ENCODE measurements at places on chromosomes 6 and 20.

DNA sequence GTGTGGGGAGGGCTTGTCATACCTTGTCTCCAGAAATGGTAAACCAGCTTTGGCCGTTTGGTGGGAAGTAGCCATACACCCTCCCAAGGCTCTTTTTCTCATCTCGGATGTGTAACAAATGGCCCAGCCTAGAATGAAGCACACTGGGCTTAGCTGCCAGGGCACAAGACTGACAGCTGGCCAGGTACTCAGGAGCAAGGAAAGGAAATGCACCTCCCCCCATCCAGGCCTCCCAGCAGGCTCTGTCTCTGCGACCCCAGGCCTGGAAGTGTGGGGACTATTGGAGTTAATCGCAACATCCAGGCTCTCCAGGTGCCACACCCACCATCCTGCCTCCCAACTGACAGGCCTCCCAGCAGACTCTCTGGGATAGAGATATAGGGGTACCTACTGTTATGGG is 43.0 kb downstream of the MRS2 start:
- DNase-seq = no peak

DNA sequence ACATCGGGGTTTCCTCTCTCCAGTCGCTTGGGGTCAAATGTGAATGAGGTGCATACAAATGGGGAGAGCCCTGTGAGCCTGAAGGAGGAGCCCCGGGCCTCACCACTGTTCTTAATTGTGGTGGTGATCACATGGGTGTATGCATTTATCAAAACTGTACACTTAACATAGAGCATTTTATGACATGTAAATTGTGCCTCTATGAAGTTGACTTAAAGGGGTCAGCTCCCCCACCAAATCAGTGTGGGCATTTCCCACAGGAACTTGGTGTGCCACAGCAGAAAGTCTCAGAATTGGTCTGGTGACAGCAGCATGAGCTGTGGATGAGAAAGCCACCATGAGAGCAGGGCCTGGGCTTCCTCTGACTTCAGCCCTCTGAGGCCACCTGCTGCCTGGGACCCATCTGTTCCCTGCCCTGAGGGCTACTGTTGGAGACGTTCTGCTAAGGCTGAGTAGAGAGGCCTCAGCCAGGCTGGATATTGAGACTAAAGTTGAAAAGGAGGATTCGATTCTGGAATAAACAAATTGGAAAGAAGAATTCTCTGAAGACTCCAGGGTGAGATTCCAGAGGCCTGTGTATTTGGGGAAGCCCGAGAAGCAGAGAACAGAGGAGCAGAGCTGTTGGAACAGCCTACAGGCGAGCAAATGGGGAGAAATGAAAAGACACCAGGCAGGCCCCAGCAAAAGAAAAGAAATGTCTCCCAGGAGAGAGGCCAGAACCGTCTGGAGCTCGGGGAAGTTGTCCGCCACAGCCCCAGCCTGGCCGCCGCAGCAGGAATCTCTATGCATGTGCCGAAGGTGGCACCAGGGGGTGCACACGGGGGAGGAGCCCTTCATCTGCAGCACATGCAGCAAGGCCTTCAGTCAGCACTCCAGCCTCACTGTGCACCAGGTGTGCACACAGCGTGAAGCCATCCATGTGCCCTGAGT is 37.6 kb upstream of the XRN2 start:
- no peak for DNase-seq

DNA sequence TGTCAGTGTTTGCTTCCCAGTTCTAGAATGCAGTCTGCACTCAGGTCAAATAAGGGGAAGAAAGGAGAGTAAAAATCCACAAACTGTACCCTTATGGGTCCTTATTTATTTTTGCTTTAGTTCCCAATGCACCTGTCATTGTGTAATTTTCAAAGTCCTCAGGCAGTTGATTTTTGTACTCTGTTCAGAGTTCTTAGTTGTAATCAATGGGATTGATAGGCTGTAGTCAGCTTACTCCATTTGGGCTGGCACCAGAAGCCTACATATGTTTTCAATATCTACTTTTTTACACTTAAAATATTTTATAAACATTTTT is 18.6 kb downstream of the AIG1 start:
- no peak for DNase-seq

GRCh38 chr6:166448432-166448831 is 65.7 kb upstream of the MPC1 start:
- no peak for DNase-seq

DNA sequence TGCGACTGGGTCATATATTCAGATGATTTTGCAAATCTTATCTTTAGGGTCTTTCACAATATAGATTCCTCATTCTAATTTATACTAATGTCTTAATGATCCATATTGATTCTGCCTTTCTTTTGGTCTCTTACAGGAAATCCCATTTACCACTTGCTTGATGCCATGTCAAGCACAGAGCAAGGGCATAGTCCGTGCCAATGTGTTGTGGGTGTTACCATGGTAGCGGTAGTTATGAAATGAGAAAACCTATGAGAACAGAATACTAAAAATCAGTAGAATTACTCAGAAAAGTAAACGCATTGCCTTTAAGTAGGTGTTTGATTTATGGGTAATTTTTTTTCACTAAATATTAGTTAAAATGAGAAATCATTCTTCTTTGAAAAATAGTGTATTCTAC is 153.9 kb upstream of the RAB32 start:
- no peak for DNase-seq

DNA sequence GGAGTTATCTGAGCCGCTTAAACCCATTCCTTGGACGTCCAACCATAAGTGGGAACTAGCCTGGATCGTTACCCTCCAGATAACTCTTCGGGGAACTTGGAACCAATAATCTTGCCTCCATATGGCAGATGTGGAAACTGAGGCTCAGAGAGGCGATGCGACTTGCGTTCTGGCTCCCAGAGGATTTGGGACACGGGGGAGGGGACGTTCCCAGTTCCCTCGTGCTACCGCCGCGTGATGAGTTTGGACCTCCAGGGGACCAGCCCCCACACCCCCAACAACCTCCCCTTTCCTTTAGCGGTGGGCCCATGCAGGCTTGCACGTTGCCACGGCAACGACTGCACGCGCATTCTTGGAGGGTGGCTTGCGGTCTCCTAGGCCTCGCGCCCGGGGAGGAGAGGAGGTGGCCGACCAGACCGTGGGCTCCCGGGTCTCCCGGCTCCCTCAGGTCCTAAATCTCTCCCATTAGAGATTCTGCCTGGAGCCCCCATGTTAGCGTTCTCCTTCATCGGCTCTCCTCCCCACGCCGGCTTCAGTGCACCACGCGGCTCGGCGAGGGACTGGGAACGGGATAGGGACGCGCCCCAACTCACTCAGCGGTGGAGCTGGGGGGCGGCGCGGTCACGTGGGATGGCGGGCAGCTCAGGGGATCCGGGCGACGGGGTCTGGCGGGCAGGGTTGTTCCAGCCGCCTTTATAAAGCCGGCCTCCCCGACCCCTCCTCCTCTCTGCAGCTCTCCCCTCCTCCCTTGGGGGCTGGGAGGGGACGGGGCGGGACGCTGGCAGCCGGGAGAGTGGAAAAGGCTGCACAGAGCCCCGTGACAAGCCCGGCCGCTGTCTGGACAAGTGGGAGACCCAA is at the start of gene PLTP:
PLTP (minus strand) TSS at position 670 of the 858 bp plus-strand sequence. CDS start 703 bp downstream, outside the sequence.
- no peak for DNase-seq

- no peak for DNase-seq
These were observed 38.0 kb downstream of the CD164 start for GRCh38 chr6:109344226-109344625.

DNA sequence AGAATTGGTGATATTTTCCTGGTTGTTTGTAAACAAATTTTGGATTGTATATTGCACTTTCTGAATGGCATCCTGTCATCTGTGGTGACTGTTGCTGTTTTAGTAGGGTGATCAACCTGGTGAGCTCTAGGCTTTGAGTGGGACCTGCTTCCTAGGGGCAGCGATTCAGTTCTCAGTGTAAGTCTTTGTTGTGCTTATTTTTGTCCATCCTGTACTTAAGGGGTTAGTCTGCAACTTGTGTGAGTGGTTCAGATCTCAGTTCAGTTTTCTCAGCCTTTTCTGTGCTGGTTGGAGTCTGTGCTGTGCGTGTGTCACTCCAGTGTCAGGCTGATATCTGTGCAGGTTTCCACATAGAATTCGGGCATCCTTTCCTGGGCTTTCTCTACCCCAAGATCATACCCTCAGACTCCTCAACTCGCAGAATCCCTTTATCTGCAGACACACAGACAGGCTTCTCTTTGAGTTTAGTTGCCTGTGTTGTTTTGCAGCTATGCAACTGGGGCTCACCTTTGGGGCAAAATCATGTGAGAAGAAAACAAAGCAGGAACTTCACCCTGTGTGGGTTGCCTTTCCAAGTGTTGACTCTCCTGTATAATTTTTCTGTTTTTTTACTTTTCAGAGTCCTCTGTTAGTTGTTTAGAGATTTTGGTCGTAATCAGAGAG is 177.7 kb downstream of the FARS2 start:
- no peak for DNase-seq

DNA sequence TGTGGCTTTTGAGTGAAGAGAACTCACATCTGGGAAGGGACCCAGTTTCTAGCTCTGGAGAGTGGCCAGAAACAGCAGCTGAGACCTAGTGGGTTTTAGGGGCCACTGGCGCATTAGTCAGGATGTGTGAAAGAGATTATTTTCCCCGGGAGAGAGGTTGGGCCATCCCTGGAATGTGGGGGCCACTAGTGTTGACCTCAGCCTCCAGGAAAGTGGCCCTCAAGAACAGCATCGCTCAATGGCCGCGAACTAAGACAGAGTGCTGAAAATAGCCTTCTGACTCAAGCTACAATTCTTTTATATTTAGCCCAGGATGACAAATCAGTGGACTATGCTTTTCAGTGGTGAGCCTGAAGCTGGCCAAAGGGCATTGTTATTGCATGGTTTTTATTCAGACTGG is 210.4 kb upstream of the RNF24 start:
- no peak for DNase-seq

GRCh38 chr6:117617210-117618035 is 15.1 kb upstream of the GOPC start:
- no peak for DNase-seq

DNA sequence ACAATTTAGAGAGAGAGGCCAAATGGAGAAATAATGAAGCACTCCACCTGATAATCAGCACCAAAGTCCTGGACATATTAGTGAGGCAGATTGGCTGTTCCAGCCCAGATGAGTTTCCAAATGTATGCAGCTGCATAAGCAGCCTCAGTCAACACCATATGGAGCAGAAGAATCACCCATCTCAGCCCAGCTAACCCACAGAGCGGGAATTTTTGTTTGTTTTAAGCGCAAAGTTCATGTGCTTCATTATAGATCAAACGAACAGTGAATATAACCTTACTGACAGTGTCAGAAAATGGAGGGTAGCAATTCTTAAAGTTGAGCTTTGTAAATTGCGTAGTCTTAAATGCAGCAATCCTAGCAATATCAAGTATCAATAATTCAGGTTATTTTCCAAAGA is 234.0 kb upstream of the CEP162 start:
- no peak for DNase-seq

DNA sequence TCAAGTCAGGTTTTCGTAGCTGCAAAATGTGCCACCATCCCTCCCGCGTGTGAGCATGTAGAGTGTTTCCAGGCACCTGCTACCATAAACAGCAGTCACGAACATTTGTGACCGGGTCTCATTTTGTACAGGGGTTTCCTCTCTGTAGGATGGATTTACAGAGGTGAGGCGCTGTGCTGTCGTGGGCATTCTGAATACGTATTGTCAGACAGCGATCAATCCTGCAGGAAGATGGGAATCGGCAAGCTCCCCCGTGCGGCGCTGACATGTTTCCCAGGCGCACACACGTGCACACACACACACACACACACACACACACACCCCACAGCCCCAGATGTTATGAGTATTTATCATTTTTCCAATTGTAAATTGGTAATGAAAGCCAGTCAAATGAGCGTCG is 15.8 kb downstream of the ANKRD60 start:
- DNase-seq = no peak

GRCh38 chr6:33428966-33429749 is 9.3 kb downstream of the SYNGAP1 start:
- no peak for DNase-seq

DNA sequence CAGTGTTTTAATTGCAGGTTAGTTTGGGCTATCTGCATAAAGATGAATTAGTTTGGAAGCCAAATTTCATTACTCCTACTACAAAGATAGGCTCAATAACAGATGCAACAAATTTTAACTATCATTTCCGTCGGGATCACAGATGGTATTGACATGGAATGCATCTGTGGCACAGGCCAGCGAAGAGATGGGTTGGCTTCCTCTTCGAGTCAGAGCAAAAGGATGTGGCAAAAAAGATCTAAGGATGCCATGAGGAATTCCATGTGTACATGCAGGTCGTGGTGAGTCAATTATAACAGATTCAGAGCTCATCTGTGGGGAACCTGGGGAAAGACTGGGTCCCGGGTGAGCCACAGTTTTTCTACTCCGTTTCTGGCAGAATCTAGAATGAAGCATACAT is 83.0 kb upstream of the CITED2 start:
- no peak for DNase-seq

DNA sequence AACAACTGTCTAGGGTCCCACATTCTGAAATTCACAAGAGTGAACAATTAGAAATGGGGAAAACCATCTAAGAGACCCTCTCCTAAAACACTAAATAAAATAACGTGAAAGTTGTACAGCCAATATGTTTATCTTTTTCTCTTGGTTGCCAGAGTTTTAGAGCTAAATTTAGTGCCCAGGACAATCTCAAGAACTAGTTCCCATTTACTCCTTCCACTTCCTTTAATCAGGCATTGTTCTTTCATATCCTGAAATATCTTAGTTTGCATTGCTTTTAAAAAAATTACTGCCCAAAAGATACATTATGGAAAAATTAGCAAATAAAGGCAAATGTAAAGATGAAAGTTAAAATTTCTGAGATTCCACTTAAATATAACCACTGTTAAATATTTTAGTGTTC is 33.1 kb upstream of the UBR2 start:
- no peak for DNase-seq

- no peak for DNase-seq
These were observed 10.3 kb downstream of the RPP21 start for GRCh38 chr6:30355281-30355680.

DNA sequence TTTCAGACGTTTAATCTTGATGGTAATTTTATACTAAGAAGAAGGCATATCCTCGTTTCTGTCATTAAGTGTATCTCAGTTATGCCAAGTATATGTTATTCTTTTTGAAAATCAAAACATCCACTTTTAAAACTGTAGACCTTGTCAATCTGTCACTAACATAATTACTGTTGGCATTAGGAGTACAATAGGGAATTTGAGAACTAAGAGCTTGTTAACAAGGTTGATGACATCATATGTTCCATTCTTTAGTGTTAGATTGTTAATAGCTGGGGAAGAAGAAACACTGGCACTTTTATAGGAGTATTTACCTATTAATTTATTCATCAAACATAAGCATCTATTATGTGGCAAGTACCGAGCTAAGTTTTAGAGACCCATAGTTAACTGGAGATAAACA is 76.2 kb downstream of the MAP3K4 start:
- DNase-seq = no peak

GRCh38 chr20:11544029-11544678 is 373.5 kb upstream of the BTBD3 start:
- no peak for DNase-seq

- DNase-seq = no peak
These were observed 169.0 kb downstream of the TBC1D7 start for GRCh38 chr6:13159300-13159699.

GRCh38 chr20:13054011-13054410 is 45.2 kb downstream of the SPTLC3 start:
- no peak for DNase-seq
